Natural killer cell treated with Interleukin-12 subunit alpha and Interleukin-12 subunit beta and Interleukin-15 and Interleukin-18, amount 100 ng/mL, for 72 hours (primary cell): ENCODE measurements at places on chromosomes 16 and 17. TPM values are rescaled to one million over a fixed set of nuclear protein-coding genes. Genes with fewer than 3 reads are reported as not detected.

DNA sequence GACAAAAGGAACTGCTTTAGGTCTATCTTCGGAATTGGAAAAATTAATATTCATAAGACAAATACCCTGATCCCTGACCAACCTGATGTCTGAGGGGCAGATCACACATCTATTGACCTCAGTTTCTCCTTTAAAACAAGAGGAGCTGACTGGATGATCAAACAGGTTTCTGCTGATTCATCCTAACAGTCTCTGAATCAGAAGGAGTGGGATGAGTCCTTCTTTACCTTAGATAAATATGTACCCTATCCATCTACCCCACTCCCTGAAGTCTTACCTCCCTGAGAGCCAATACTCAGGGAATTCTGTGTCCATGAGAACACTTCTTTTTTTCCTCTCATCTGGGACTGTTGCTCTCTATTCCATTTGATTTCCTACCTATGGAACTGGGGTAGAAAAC is 80.3 kb upstream of the CRHR1 start:
- H3K27me3 ChIP-seq = peaks cover 33% of the 10 kb centered on the region
- DNase-seq = no peak
- H3K27ac ChIP-seq = no peak overlapping the region

- no peak for DNase-seq
- H3K36me3 ChIP-seq = peaks cover 34% of the 10 kb centered on the region
- H3K4me1 ChIP-seq = no peaks in the 10 kb centered on the region
- H3K27me3 ChIP-seq = no peaks in the 10 kb centered on the region
- no peak overlapping the region for H3K27ac ChIP-seq
Measured at GRCh38 chr17:693791-694638, 20.6 kb downstream of the VPS53 start.

SPN gene
- 132 TPM for total RNA-seq

- no peak within 1 kb of the TSS for H3K4me3 ChIP-seq
- no peak within 1 kb of the TSS for H3K27ac ChIP-seq
- H3K36me3 ChIP-seq = no peaks in the 10 kb centered on the region
- no peaks in the 10 kb centered on the region for H3K4me1 ChIP-seq
- H3K27me3 ChIP-seq = no peaks in the 10 kb centered on the region
Measured at GRCh38 chr16:4556112-4556511, at the start of gene C16orf96. C16orf96 (plus strand) TSS chr16:4556340; CDS start chr16:4556490, 150 bp downstream.

GRCh38 chr17:42832213-42832933 is 824 bp upstream of the PSME3 start:
- peak overlapping the region; percentile 92 for H3K4me3 ChIP-seq
- H3K36me3 ChIP-seq = no peaks in the 10 kb centered on the region

DNA sequence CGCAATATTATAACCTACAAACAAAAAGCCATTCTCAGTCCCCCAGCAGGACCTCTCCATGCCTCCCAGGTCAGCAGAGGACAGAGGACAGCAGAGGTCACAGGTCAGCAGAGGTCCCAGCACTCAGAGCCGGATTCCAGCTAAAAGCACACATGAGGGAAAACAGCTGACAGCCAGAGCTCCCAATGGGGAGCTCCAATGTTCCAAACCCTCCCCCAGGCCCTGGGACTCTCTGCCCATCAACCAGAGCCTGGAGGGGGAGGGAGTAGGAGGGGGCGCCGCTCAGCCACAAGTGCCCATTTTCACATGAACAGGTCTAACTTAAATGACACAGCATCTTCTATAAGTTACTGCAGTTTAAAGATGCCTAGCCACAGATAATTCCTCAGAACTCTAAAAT is 77.5 kb downstream of the ANKRD11 start:
- H3K4me3 ChIP-seq = no peak overlapping the region
- H3K4me1 ChIP-seq = peaks cover 59% of the 10 kb centered on the region
- no peaks in the 10 kb centered on the region for H3K36me3 ChIP-seq
- no peak for DNase-seq
- no peak overlapping the region for H3K27ac ChIP-seq

DPEP3 gene
- total RNA-seq = not detected

GRCh38 chr17:48997103-48997826 is at the start of gene IGF2BP1:
IGF2BP1 (plus strand) TSS chr17:48997385; CDS start chr17:48997746, 361 bp downstream.
- H3K27ac ChIP-seq = no peak within 1 kb of the TSS
- no peak for DNase-seq
- H3K27me3 ChIP-seq = peaks cover 53% of the 10 kb centered on the region
- peaks cover 19% of the 10 kb centered on the region for H3K4me1 ChIP-seq
- no peaks in the 10 kb centered on the region for H3K36me3 ChIP-seq

DNA sequence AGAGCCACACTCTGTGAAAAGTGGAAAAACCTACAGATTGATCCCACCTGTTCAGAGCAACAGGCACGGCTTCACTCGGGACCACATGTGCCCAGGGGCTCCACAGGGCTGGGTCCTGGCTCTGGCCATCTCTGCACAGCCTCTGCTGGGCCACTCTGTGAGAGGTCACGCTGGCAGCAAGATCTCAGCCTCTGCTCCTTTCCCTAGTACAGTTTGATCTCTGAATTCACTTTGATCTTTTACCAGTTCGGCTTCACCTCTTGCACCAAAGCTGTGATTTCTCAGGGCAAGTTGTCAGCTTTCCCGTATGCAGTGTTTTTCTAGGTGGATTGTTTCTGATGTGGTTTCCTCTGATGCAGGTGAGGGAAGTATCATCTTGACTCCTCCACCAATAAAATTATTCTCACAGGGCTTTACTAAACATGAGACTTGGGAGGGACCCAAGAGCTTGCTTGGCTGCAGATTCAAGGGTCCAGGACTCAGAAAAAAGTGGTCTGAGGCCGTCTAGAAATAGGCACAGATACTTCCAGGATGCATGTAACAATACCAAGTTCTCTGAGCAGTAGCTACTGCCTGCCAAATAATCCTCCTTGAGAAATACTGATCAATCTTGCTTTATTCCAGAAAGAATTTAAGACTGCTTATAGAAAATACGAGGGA is 24.0 kb upstream of the ALDH3A1 start:
- no peaks in the 10 kb centered on the region for H3K27me3 ChIP-seq
- no peak for DNase-seq
- no peak overlapping the region for H3K27ac ChIP-seq
- no peak overlapping the region for H3K4me3 ChIP-seq
- peaks cover 4% of the 10 kb centered on the region for H3K36me3 ChIP-seq

DNA sequence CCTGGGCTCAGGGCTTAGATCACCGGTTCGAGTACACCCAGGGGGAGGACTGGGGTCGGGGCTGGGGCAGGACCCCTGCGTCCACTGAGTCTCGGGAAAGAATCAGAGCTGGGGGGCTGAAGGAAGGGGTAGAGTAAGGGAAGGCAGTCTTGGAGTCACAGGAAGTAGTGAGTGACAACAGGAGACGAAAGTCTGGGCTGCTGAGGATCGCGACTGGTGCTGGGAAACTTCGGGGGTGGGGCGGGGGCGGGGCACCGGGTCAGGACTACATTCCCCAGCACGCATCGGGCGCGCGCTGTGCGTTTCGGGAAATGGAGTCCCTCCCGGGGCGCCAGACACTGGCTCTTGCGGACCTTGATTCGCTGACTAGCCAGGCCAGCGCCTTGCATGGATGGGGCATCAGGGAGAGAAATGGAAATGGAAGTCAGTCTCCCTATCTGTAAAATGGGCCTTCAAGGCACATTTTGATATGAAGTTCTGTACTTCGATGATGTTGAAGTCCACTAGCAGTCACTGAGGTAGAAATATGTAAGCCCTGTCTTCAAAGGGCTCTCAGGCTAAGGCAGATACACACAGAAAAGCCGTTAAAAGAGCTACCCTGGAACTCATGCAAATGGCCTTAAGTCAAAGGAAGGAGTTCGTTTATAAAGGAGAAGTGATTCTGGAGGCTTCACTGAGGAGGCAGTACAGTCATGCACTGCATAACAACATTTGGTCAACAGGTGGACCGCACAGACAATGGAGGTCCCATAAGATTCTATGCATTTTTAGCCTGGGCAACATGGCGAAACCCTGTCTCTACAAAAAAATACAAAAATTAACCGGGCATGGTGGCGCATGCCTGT is 697 bp downstream of the CTF1 start:
- peak; percentile 89 for DNase-seq
- peaks cover 32% of the 10 kb centered on the region for H3K4me1 ChIP-seq
- no peaks in the 10 kb centered on the region for H3K27me3 ChIP-seq
- peak overlapping the region; percentile 39 for H3K4me3 ChIP-seq

DNA sequence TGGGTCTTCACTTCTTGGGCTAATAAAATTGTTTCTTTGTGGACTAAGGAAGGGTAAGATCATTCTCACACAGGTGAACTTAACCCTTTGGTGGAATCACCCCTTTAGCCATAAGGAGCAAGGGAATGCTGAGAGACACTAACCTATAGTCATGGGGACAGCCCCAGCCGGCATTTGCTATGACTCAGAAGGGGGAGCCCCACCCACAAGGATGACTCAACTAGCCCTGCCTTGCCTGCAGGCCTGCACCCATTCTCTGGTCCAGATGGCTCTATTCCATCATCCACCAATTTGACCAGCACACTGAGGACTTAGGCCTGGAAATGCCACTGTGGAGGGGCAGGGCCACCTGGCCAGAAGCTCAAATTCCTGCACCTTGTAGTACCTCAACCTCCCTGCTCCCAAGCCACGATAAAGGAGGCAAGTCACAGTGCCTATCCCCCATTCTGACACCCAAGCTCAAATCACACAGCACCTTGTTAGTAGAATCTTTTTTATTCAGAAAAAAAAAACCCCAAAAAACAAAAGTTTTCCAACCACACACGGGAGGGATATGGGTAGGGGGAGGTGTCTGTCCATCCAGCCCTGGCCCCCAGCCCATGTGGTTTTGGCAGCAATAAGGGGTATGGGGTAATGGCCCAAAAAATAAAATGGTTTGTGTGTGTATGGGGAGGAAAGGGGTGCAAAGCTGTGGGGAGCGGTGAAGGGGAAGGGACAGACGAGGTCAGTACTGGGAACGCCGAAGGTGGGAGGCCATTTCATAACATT is 3.0 kb downstream of the PFN1 start:
- H3K27ac ChIP-seq = peak overlapping the region; percentile 96
- H3K4me1 ChIP-seq = peaks cover 65% of the 10 kb centered on the region
- peak; percentile 94 for DNase-seq
- peak overlapping the region; percentile 100 for H3K4me3 ChIP-seq
- H3K27me3 ChIP-seq = no peaks in the 10 kb centered on the region

FOXL1 gene
- total RNA-seq = not detected

GRCh38 chr17:76585649-76586593 is at the start of gene ST6GALNAC2:
ST6GALNAC2 (minus strand) TSS chr17:76585860; CDS start chr17:76585808, 52 bp downstream.
- peak within 1 kb of the TSS; percentile 59 for H3K4me3 ChIP-seq
- no peak within 1 kb of the TSS for H3K27ac ChIP-seq
- peak; percentile 71 for DNase-seq
- H3K27me3 ChIP-seq = peaks cover 32% of the 10 kb centered on the region
- no peaks in the 10 kb centered on the region for H3K36me3 ChIP-seq

DNA sequence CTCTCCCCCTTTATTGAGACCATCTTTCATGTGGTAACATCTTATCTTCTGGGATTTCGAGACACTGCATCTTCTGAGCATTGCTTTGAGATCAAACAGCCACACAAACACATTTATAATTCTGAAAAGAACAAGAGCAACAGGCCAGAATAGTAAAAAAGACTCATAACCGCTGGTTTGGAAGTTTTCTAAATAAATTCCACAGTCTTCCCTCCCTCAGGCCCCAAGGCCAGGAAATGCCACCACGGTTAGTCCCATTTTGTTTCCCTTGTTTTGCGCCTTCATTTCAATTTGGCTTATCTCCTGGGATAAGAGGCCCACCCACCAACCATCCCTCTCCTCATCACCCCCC is 25.3 kb downstream of the LITAF start:
- no peak for DNase-seq
- H3K27me3 ChIP-seq = no peaks in the 10 kb centered on the region
- H3K4me1 ChIP-seq = peaks cover 64% of the 10 kb centered on the region
- peaks cover 8% of the 10 kb centered on the region for H3K36me3 ChIP-seq
- H3K4me3 ChIP-seq = peak overlapping the region; percentile 90

GRCh38 chr17:19781488-19782458 is 33.7 kb upstream of the ALDH3A1 start:
- no peak for DNase-seq
- no peak overlapping the region for H3K4me3 ChIP-seq
- H3K27ac ChIP-seq = no peak overlapping the region
- H3K36me3 ChIP-seq = peaks cover 11% of the 10 kb centered on the region
- no peaks in the 10 kb centered on the region for H3K4me1 ChIP-seq

DNA sequence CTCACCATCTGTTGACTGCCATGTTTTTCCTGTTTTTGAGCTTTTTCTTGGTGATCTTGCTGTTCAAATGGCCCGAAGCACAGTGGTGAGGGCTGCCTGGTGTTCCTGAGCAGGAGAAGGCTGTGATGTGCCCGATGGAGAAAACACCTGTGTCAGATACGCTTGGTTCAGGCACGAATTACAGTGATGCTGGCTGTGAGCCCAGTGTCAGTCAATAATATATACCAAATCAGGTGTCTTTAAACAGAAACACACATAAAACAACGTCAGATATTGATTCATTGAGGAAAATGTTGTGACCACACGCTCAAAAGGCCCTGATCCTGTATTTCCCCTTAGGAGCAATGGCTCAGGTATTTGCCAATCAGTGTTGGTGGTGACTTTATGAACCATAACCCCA is 111.7 kb downstream of the SDR42E1 start:
- peaks cover 12% of the 10 kb centered on the region for H3K4me1 ChIP-seq
- no peak for DNase-seq
- peaks cover 11% of the 10 kb centered on the region for H3K36me3 ChIP-seq
- no peak overlapping the region for H3K4me3 ChIP-seq
- no peak overlapping the region for H3K27ac ChIP-seq

GRCh38 chr16:50933262-50933661 is 191.4 kb downstream of the CYLD start:
- peaks cover 42% of the 10 kb centered on the region for H3K27me3 ChIP-seq
- no peak for DNase-seq
- no peaks in the 10 kb centered on the region for H3K4me1 ChIP-seq
- H3K27ac ChIP-seq = no peak overlapping the region
- no peak overlapping the region for H3K4me3 ChIP-seq

GRCh38 chr17:39126436-39126835 is 25.0 kb downstream of the PLXDC1 start:
- DNase-seq = no peak
- H3K4me3 ChIP-seq = no peak overlapping the region
- H3K4me1 ChIP-seq = no peaks in the 10 kb centered on the region
- no peaks in the 10 kb centered on the region for H3K27me3 ChIP-seq
- H3K36me3 ChIP-seq = no peaks in the 10 kb centered on the region

DNA sequence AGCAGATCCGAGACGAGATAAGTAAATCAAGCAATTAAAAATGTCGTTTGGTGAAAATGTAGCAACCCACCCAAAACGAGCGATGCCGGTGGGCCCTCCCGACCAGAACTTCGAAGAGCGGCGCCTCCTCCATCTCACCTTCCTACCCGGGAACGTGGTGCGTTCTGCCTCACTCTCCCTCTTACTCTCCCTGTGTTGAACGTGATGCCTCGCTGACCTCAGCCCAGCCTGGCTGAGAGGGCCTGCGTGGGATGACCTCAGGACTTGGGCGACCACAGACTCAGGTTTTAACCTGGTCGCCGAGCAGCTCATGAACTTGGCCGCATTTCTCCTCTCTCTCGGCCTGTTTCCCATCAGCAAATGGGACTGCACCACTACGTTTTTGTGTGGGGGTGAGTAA is 69.7 kb upstream of the RPL38 start:
- no peaks in the 10 kb centered on the region for H3K4me1 ChIP-seq
- H3K36me3 ChIP-seq = no peaks in the 10 kb centered on the region
- no peak overlapping the region for H3K4me3 ChIP-seq

KRT12 gene
- total RNA-seq = not detected
